Common myeloid progenitor, CD34-positive (primary cell): ENCODE measurements at places on chromosomes 1 and 21.

GRCh38 chr1:218357211-218357892, 12.2 kb downstream of the TGFB2 start:
- DNase-seq: peak; percentile 57

GRCh38 chr1:94235189-94236012, 2.0 kb downstream of the ARHGAP29 start:
- peak; percentile 21 for DNase-seq

- DNase-seq: no peak
Measured at GRCh38 chr1:84834419-84835064, 58.5 kb downstream of the LPAR3 start.

DNA sequence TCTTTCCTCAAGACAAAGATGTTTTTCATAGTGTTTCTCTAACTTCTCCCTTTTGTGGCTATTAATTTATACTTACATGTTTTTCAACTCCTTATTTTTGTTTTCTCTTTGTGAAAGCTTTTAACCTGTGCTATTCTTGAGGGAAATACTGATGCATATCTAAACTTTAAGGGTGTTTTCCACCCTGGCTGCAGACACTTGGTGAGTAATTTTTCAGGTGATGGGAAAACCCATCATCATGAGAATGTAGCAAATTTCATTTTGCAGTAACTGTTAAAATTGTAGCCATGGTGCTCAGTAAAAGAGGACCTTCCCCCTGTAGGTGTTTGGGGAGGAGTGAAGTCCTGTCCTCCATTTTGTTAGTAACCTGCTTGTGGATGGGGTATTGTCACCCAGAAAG, 124.2 kb downstream of the LIPI start:
- DNase-seq: no peak

DNA sequence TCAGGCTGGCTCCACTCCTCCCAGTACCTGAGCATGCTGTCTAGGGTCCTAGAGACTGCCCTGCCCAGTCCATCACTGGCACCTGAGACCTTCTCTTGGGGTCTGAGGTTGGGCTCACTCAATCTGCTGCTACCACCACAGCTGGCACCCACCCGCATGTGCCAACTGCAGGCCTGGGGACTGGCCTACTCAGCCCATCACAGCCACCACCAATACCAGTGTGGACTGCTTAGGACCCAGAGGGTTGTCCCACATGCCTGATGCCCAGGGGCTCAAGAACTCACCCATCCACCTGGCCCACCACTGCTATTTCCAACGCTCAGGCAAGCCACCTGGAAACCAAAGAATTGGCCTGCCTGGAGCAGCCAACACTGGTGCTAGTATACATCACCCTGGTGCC, 63.5 kb downstream of the CYP4B1 start:
- no peak for DNase-seq

DNA sequence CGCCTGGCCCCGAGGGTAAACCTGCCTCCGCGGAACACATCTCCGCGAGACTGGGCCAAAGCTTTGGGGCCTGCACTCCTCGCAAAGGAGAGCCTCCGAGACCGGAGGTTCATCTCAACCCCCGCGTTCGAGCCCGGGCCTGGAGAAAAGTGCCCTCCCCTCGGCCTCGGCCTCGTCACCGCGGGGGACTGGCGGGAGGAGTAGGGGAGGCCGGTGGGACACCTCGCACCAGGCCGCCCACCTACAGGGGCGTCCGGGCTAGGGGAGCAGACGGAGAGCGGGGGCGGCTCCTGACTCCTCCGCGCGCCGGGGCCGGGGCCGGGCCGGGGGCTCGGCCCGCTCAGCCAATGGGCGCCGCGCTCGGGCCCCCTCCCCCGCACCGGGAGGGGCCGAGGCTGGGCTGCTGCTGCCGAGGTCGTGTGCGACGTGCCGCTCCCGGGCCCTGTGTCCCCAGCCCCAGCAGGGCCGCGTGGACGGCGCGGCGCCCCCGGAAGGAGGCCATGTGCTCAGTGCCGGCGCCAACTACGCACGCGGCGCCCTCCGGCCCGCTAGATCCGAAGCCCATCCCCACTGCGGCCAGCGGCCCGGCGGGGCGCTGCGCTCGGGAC, 684 bp downstream of the SLC2A1 start:
- peak; percentile 60 for DNase-seq

- DNase-seq: no peak
Measured at GRCh38 chr1:56571448-56571847, 7.9 kb downstream of the PLPP3 start.

- peak; percentile 85 for DNase-seq
Measured at GRCh38 chr1:202625416-202626360, 84.6 kb downstream of the SYT2 start.

- DNase-seq: no peak
Measured at GRCh38 chr1:61754545-61754944, 12.3 kb downstream of the PATJ start.

DNA sequence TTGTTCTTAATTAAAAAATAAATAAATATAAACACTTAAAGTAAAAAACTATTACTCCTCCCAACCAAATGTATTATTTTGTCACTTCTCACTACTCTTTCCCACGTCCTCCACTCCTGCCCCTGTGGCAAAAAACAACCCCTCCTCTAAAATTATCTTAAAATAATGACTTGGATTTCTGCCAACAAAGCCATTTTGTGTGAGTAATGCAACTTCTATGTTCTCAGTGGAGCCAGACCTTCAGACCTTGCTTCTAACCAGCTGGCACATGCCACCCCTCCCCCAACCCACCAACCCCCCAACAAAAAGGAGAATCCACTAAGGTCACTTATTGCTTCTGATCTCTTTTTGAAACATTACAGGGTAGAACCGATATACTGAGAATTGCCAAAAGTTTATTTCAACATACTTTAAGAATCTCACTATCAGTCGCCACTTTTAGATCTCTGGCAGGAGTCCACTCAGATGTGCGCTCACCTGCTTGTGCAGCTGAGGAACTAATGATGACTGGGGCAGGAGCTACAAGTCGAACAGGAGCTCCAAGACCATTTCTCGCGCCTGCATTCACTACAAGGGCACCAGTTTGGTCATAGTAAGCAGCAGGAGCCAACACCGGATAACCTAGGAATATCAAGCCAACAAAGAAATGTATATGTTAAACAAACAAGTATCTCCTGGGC, 58.3 kb upstream of the SDC3 start:
- peak; percentile 28 for DNase-seq

GRCh38 chr1:15723631-15724246, 12.3 kb upstream of the SLC25A34 start:
- no peak for DNase-seq

DNA sequence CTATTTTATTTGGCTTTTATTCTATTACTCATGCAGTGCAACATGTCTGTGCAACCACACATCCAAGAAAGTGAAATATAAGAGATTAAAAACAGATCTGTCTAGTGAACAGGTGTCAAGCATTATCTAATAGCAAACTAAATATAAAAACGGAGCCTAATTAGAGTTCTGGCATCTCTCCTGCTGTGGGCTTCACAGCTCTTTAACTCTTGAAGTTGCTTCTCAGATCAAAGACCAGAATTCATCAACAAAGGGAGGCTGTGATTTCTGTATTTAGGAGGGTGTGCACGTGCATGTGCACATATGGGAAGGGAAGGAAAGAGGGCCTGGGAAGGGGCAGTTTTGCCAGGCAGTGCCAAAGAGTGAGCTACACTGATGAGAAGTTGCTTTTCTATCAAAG, 81.0 kb downstream of the MIS18A start:
- DNase-seq: no peak

DNA sequence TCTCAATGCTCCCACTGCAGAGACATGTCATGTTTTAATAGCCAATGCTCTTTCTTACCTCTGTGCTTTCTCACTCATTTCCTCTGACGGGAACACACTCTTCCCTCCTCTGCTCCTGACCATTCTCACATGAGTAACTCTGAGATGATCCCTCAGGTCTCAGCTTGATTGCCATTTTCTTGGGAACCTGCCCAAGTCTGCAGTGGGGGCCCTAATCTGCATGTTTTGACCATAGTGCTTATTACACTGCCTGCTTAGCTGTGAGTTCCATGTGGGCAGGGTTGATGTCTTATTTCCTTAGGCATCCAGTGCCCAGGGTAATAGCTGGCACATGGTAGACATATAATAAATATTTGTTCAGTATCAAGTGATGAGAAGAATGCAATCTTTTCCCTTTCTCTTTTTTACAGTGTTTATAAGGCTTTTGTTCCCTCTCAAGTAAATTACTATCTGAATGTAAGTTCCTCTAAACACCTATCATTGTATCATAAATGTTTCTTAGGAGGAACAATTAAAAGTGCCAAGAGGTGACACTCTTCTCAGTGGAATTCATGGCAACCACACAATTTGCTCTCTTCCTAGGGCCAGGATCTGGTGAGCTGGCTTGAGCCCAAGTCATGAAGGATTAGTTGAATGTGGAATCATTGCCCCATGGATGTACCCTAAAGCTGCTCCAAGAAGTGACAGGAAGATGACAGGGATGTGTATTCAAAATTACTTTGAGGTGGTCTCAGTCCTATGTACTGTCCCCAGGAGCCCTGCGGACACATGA, 485.4 kb upstream of the USP24 start:
- DNase-seq: no peak

GRCh38 chr1:42420911-42421585, 34.8 kb downstream of the ZMYND12 start:
- no peak for DNase-seq

DNA sequence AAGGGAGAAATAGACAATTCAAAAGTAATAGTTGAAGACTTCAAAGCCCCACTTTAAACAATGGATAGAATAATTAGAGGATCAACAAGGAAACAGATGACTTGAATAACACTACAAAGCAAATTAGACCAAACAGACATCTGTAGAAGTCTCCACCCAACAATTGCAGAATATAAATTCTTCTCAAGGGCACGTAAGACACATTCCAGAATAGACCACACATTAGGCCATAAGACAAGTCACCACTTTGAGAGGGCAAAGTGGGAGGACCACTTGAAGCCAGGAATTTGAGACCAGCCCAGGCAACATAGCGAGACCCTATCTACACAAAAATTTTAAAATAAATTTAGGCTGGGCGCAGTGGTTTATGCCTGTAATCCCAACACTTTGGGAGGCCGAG, 20.5 kb upstream of the RNF186 start:
- DNase-seq: no peak

DNA sequence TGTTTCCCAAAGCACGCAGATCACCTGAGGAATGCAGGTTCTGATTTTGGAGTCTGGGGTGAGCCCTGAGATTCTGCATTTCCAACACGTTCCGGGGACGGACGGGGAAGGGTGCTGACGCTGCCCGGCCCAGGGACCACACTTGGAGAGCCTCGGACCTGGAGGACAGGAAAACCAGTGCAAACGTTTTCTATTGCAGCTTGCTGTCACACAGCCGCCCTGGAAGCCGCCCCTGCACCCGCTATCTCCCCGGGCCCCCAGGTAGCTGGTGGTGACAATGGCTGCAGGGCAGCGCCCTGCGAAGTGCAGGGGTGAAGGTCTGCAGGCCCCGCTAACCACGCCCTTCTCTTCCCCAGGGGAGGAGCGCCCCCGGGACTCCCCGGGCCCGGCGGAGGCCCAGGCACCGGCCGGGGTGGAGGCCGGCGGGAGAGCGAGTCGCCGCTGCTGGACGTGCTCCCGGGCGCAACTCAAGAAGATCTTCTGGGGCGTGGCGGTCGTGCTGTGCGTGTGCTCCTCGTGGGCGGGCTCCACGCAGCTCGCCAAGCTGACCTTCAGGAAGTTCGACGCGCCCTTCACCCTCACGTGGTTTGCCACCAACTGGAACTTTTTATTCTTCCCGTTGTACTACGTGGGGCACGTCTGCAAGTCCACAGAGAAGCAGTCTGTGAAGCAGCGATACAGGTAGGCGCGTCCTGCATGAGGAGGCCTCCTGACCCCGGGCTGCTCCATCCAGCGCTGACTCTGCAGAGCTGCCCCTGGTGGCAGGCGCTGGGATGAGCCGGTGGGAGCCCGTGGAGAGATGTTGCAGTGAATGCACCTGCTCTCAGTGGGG, 142.0 kb upstream of the COA6 start:
- peak; percentile 11 for DNase-seq

DNA sequence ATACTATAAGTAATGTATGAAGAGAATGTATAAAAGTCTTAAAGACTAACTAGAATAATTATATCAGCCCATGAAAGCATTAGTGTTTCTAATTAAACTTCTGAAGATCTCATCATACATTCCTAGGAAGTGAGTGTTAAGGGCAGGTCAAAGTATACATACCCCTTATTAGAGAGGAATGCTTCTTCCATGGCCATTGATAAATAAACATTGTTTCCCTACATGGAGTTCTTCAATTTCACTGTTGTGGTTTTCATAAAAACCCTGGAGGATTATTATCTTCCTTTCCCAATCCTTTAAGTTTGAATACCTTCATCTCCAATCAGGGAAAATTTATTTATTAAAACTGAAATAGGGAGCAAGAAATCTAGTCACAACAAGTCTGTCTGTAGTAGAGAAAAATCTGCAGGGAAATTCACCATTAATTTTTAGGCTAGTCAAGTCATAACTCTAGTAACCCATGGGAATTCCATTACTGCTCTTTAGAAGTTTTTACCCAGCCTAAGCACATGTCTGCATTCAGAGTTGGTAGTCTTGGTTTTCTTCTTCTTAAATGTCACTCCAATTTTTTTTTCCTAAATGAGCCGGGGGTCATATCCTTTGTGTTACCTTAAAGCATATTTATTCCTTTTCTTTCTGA, 147.0 kb downstream of the TNFSF18 start:
- DNase-seq: no peak

- no peak for DNase-seq
Measured at GRCh38 chr1:220409771-220410595, 118.0 kb upstream of the MARK1 start.

DNA sequence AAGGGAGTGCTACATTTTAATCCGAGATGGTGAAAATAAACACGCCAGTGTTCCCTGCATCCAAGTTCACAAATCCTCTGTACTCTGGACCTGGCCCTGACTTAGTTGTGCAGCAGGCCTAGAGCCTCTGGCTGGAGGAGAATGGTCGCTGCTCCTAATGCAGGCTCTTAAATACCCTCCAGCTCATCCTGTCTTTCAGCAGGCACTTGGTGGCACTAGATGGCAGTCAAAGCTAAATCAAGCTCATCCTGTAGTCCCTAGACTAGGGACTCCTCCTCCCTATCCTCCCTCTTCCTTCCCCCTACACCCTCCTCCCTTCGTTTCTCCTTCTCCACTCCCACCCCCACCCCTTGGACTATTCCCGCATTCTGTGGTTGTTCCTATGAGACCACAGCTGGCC, 41.6 kb upstream of the MTR start:
- DNase-seq: peak; percentile 20

- DNase-seq: no peak
Measured at GRCh38 chr1:168261390-168261789, 19.3 kb upstream of the TBX19 start.

GRCh38 chr1:213979751-213980586, 7.8 kb upstream of the PROX1 start:
- DNase-seq: no peak

- no peak for DNase-seq
Measured at GRCh38 chr1:216173376-216173995, 249.8 kb downstream of the USH2A start.

DNA sequence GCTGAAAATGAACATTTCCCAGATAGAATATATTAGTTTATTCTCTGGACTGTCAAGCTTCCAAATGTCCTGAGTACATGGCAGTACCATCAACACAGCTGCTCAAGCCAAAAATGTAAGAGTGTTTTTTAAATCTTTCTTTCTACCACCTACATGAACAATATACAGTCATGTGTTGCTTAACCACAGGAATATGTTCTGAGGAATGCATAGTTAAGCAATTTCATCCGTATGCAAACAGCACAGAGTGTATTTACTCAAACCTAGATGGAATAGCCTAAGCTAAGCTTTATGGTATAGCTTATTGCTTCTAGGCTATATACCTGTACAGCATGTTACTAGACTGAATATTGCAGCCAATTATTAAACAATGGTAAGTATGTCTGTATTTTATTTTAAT, 561.9 kb upstream of the ADGRL4 start:
- no peak for DNase-seq
